ENCODE measurements at places on chromosomes 4 and X.

- DNase-seq: no peak
Observed at GRCh38 chrX:49958727-49959485, 36.5 kb downstream of the CLCN5 start.

GRCh38 chr4:5276475-5277075, 225.3 kb downstream of the STK32B start:
- no peak for DNase-seq

DNA sequence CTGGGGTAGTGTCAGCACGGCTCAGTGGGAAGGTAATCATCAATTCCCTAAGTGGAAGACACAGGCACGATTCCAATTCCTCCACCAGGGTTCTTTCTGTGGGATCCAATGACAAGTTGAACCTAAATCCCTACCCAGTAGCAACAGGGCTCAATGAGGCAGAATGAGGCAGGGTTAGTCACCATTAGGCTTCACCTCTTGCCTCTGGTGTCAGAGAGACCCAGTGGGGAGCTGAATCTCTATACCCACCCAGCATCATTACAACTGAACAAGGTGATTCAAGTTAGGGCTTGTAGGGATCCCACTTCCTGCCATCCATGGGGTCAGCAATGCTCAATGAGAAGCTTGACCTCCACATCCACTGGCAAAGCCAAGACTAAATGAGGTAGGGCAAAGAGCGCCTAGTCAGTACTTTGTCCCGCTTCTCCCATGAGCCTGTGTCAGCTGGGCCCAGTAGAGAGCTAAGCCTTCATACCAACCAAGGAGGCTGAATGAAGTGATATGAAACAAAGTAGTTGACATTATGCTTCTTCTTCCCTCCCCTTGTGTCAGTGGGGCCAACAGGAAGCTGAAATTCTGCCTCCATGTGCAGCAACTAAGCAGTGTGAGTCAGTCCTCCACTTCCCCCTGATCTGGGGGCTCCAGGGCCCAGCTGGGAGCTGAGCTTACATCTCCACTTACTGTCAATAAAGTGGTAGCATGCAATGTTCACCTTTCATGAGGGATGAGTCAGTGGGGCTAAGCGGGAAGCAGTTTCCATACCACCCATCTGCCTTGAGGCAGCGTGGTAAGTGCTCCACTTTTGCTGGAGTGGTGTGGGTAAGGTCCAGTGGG, 36.4 kb upstream of the RBM41 start:
- DNase-seq: no peak

- DNase-seq: no peak
Observed at GRCh38 chr4:18052158-18052557, 30.6 kb upstream of the LCORL start.

GRCh38 chrX:113873056-113873455, 710.8 kb upstream of the HTR2C start:
- no peak for DNase-seq
